ENCODE measurements at places on chromosomes 12 and 14.

- no peak for DNase-seq
Observed at GRCh38 chr12:117279606-117280005, 81.8 kb downstream of the NOS1 start.

DNA sequence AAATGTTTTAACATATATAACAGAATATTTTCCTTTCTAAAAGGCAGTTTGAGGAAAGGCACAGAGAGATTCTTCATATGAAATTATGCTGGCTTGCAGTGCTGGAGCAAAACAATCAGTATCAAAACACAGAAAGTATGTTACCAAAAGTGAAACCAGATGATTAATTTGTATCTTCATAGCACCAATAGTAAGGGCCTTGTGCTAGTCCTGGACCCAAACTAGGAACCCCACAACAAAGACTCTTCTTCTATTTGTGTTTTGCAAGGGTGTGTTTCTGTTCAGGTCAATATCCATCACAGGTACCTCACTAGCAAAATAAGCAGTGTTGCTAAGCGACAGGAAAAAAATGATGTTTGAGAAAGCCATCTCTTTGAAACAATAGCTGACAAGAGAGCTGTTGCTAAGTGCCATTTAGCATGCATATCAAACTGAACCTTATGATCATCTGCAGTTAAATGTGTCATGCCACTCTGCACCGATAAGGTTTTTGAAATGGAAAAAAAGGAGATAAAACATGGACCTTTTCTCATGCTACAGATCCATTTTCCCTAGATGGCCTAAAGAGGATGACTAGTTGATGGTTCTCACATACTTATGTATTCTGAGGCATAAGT is 196.2 kb upstream of the ALG10 start:
- no peak for DNase-seq

DNA sequence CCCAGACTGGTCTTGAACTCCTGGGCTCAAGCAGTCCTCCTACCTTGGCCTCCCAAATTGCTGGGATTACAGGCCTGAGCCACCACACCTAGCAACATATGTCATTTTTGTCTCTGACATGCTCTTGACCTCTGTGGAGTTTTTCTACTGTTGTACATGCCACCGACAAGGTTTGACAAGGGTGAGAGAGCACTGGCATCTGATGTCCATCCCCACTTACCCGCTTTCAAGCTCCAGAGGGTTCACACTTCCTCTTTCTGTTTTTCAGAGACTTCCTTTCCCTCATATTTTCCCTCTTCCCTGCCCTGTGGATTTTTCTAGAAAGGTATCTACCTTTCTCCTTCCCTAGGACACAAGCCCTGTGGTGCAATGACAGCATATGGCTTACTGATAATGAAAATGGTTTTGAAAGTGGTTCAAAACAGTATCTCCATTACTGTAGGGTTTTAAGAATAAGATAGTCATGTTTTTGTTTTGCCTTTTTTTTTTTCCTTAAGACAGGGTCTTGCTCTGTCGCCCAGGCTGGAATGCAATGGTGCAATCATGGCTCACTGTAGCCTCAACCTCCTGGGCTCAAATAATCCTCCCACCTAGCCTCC is 27.7 kb upstream of the PLEKHG3 start:
- no peak for DNase-seq

- no peak for DNase-seq
Observed at GRCh38 chr12:118377021-118377883, 897 bp downstream of the SUDS3 start.

- no peak for DNase-seq
Observed at GRCh38 chr14:64536488-64537245, 3.9 kb upstream of the HSPA2 start.

- DNase-seq: peak; percentile 57
Observed at GRCh38 chr12:26246483-26247164, 51.3 kb downstream of the SSPN start.

DNA sequence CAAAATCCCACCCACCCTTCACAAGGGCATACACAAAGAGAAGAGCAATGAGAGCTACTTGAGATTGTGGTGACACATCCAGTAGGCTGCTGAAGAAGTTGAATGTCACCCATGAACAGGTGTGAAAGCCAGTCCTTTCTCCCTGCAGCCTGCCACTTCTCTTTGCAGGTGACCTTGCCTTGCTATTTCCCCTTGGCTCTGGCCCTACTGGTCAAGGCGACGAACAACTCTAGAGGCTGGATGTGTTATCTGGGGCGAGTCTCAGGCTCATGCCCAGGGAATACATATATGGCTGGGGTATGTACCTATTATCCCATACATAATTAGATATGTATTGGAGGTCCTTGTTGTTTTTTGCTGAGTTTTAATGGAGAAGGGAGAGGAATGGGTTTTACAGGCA is 70.2 kb upstream of the EGLN3 start:
- no peak for DNase-seq

DNA sequence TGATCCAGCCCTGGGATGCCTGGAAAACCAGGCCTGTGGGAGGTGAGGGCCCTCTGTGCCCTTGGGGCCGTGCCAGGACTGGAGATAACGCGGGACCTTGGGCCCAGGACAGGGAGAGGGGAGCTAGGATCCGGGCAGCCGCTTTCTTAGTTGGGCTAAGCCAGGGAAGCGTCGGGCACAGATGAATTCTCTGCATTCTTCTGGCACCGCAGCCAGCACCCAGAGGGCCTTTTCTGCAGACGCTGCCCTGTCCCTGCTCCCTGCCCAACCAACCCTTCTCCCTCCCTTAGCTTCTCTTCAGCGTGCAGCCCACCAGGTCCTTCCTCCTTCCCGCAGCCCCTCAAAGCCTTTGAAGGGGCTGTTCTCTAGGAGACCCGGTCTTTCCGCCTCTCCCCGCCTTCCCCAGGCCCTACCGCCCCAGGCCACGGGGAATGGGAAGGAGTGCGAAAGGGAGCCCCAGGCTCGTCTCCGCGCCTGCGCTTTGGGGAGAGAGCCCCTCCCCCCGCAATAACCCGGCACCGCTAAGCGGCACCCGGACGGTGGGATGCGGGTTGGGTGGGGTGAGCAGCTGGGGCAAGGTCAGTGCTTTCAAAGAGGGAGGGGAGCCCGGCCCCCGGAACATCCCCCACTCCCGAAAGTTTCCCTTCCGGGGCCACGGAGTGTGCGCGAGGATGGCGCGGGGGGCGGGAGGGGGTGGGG is 663 bp downstream of the NCKAP5L start:
- DNase-seq: no peak

Measured in breast epithelium (tissue), 4 donors.